ENCODE measurements at places on chromosomes 1 and 21.

DNA sequence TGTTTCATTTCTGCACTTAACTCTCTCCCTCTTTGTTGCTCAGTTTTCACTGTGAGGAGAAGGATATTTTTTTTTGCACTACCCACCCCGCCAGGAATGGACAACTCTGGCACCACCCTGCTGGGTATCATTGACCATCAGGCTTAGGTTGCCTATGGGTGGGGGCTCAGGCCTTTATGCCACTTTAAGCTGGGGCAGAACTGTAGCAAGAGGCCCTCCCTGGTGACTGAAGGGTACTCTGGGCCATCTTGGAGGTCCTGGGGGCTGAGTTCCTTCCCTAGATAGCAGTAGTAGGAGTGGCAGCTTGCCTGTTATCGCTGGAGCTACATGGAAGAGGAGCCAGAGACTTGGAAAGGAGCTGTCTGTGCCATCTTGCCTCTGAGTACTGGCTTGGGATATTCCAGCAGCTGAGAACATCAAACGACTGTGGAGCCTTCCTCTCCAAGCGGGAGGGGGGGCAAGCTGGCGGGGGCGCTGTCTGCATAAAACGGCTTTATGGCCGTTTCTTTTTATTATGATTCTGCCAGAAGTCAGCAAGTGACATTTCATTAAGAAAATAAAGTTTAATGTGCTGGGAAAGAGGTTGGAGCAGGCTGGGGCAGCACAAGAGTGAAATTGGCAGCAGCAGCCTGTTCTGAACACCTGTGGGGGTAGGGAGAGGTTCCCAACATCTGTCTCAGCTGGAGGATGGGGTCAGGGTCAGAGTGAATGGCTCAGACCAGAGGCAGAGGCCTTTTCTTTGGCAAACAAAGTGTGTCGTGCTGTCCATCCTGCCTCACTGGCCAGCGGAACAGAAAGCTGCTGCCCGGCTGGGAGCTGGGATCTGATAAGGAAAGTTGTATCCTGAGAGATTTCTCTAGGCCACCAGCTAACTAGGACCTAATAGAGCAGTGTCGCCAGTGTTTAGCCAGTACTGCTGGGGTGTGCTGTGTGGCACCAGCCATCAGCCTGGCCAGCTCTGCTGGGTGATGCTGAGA is 32.9 kb downstream of the TMEM53 start:
- no peaks in the 10 kb centered on the region for H3K4me1 ChIP-seq
- no peak overlapping the region for H3K27ac ChIP-seq
- H3K27me3 ChIP-seq: no peaks in the 10 kb centered on the region
- peaks cover 6% of the 10 kb centered on the region for H3K36me3 ChIP-seq

GRCh38 chr1:190067592-190067991 is 410.1 kb downstream of the BRINP3 start:
- no peaks in the 10 kb centered on the region for H3K4me1 ChIP-seq
- no peak overlapping the region for H3K4me3 ChIP-seq
- no peak overlapping the region for H3K27ac ChIP-seq
- H3K36me3 ChIP-seq: no peaks in the 10 kb centered on the region

DNA sequence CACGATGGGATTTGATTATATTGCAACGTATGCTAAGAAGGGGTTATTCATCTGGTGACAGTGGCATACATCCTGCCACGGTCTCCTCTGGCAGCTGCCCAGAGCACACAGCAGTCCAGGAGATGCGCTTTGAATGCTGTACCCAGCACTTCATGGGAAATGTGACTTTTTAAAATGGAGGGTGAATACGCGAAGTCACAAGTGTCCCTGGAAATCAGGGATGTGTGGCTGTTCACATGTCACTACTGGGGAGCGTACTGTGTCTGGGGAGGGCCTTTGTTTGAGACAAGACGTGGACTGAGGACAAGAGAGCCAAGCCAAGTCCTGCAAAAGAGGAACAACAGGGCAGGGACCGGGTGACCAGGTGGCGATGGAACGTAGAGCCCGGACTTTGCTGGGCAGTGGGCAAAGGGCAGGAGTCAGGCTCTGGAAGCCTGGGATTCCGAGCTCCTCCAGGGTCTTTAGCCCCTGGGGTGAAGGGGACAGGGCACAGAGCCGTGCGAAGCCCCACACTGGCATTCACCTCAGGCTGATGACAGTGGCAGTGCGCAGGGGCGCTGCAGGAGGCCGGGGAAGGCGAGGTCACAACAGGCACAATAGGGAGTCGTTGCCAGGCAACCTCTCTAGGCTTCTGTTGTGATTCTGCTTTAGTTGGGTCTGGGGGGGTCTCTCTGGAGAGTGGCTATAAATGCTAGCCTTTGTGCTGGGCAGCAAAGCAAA is 11.4 kb upstream of the ZBTB21 start:
- H3K4me3 ChIP-seq: no peak overlapping the region
- H3K4me1 ChIP-seq: no peaks in the 10 kb centered on the region
- no peaks in the 10 kb centered on the region for H3K36me3 ChIP-seq

- no peaks in the 10 kb centered on the region for H3K4me1 ChIP-seq
- no peaks in the 10 kb centered on the region for H3K36me3 ChIP-seq
- no peak overlapping the region for H3K4me3 ChIP-seq
- no peak for DNase-seq
- peaks cover 2% of the 10 kb centered on the region for H3K27me3 ChIP-seq
Observed at GRCh38 chr1:116242741-116243140, 130.3 kb upstream of the ATP1A1 start.

- DNase-seq: no peak
- H3K36me3 ChIP-seq: no peaks in the 10 kb centered on the region
- H3K4me1 ChIP-seq: peaks cover 17% of the 10 kb centered on the region
- no peak overlapping the region for H3K27ac ChIP-seq
- H3K27me3 ChIP-seq: no peaks in the 10 kb centered on the region
Observed at GRCh38 chr1:227785094-227785804, 30.2 kb upstream of the PRSS38 start.

Measured in Panc1 (cell line).